ENCODE measurements at places on chromosomes 2 and 18.

- DNase-seq, result no peak
Measured at GRCh38 chr18:74073957-74074667, 73.5 kb downstream of the FBXO15 start.

DNA sequence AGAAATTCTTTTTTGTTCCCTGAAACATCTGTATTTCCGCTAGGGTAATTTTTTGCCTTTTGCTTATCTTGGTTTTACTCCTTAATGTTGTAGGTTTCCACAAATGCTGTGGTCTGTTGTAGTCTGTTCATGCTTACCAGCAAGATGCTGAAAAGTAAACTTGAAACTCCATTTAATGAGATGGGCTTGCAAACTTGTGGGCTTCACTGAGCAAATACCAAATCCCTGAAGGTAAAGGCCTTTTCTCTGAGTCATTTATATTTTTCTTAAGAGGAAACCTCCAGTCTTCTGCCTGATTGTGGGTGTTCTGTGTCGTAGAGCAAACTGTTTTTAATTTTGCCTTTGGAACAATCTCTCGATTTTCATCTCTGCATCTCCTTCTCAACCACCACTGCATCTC is 9.3 kb downstream of the SP140 start:
- DNase-seq, result no peak

DNA sequence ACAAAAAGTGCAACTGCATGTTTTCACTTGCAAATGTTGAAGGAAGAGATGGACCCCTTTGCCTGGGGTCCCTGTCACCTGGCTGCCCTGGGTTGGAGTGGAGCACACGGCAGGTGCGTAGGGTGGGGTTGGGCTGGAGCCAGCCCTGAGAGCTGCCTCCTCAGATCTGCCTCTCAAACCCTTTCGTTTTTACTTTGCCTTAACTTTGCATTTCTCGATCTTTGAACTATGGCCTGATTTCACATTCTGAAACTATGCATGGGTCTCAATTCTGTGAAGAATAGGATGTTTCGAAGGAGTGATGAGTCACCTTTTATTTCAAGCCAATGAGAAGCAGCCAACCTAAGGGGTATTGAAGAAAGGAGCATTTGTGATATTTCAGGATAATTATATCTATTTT is 132.8 kb downstream of the ACOXL start:
- no peak for DNase-seq

DNA sequence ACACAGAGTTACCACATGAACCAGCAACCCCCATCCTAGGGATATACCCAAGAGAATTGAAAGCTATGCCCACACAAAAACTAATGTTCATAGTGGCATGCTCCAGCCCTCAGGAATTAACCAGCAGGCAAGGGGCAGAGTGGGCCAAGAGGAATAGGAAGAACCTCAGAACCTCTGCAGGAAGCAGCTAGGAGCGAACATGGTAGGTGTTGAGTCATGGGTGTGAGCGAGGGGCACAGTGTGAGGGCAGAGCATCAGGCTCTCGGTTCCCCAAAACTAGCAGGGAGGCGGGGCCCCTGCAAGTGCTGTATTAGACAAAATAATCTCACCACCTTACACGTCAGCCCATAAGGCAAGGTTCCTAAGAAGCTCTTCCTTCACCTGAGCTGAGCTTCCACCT is 5.6 kb upstream of the RUFY4 start:
- no peak for DNase-seq

- no peak for DNase-seq
Measured at GRCh38 chr2:51301381-51301780, 269.4 kb upstream of the NRXN1 start.

DNA sequence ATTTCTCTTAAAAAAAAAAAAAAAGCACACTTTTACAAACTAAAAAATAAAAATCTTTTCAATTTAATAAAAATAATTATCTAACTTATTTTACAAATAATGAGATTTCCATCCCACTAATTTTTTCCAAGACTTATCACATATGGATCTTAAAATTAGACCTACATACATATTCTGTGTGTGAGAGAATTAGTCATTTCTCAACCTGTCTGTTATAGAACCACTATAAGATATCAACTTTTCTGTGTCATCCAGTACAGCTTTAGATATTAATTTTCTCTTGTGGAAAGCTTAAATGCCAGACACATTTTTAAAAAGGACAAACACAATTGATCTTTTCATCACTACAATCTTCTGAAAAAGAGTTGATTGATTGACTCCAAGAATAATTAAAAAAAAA is 38.1 kb downstream of the FANCL start:
- no peak for DNase-seq

- DNase-seq, result no peak
Measured at GRCh38 chr2:163600801-163601200, 135.0 kb downstream of the FIGN start.

GRCh38 chr2:191701696-191702095 is 23.8 kb downstream of the NABP1 start:
- peak; percentile 5 for DNase-seq

GRCh38 chr2:221402072-221402471 is 170.0 kb downstream of the EPHA4 start:
- no peak for DNase-seq

DNA sequence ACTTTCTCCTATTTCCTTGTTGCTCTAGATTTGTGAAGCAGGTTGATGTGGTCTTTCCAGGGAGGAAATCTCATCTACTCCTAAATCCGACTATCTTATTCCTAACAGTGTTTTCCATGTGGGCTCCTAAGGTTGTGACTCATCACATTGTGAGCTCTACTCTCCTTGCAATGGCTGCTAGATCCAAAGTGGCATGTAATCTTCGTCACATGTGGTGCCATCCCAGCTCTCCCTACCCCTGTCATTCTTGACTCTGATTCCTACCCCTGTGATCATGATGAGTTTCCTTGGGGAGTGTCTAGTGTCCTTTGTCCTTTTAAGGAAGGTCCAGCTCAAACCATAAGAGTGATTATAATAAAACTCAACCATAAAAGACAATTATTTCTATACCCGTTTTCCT is 47.3 kb upstream of the GULP1 start:
- DNase-seq, result peak; percentile 15

DNA sequence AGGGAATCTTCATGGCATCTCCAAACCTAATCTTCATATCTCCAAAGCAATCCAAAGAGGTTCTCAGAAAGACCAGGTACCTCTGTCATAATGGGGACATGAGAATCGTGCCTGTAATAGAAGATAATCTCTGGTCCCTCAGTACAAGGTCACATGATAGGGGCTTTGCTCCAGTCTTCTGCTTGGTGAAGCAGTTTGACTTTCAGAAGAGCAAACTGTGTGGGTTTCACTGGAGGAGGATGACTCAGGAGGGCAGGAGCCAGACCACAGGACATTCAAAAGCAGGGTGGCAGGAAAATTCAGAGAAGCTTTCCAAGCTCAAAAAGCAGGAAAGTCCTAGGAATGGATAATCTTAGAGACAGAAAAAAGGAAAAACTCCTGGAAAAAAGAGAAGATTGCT is 10.6 kb upstream of the PAX3 start:
- DNase-seq, result no peak

Measured in NCI-H82 (cell line).